Activated naive CD4-positive, alpha-beta T cell treated with anti-CD3 and anti-CD28 coated beads, Interleukin-2, amount 50 U/mL, for 16 hours (primary cell): ENCODE measurements at places on chromosomes 1 and 21.
A peak's percentile ranks its signal among the peaks of the same experiment; 100 is the strongest.

DNA sequence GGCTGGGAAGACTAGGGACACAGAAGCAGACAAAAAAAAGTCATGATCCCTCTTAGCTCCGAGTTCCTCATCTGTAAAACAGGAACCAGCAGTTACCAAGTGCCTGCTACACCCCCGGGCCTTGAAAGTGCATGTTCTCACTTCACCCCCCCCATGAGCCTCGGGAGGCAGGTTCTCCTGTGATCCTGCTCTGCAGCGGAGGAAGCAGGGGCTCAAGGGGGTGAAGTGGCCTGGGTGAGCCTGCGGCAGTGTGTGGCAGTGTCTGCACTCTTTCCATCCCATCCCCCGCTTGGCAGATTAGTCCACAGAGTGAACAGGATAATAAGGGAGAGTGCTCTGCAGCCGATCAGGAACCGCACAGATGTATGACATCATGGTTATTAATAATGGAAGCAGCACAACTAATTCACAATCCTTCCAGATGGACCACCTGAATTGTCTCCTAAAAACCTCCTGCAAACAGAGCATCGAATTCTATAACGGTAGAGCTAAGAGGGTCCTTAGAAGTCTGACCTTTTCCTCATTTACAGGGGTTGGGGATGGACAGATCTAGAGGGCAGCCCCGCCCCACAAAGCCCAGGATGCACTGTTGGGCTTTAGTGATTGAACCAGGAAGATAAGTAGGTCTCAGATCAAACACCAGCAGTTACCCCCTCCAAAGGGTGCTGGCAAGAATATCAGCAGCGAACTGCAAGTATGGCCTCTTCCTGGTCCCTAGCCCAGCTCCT is 174.1 kb upstream of the EDN2 start:
- DNase-seq = no peak

DNA sequence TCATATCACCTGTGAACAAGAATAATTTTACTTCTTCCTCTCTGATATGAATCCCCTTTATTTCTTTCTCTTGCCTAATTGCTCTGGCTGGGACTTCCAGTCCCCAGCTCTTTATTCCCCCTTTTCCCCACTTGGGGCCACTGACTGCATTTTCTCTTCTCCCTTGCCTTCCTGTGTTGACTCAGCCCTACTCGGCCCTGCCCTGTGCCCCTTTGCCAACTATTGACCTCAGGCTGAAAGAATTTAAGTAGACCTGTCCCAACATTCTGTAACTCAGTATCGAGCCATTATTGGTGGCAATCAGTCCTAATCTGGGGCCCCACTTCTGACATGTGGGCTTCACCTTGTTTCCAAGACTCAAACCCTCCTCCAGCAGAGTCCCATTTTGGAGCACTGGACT is 60.6 kb upstream of the STUM start:
- no peak for DNase-seq

DNA sequence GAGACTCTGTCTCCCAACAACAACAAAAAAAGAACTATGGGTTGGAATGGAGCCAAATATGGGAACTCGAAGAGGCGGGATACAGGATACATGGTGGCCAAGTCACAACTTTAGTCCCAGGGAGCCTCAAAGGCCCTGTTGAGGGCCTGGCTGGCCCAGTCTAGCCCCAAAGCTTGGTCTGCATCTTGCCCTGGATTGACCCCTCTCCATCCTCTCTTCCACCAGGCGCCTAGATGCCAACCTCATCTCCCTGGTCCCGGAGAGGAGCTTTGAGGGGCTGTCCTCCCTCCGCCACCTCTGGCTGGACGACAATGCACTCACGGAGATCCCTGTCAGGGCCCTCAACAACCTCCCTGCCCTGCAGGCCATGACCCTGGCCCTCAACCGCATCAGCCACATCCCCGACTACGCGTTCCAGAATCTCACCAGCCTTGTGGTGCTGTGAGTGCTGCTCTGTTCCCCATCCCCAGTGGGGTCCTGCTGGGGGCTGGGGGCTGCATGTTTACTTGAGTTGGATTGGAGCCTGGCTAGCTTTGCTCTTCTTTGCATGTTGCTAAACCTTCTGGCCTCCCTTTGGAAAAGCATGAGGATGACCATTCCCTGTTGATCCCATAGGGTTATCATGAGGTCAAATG is 65.5 kb downstream of the UBE2T start:
- DNase-seq = no peak

DNA sequence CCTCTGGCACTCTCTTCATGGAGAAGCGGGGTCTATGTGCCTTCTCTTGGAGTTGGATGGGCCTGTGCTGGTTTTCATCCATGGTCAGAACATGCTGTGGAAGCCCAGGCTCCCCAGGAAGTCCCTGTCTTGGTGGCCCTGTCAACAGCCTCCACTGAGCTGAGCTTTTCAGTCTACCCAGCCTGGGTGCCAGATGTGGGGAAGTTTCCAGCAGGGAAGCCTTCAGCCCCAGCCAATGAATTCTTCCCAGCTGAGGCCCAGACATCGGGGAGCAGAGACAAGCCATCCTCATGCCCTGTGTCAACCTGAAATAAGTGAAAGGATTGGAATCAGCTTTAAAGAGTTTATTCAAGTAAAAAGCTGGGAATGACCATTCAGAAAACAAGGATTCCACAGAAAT is 75.1 kb upstream of the PGBD5 start:
- DNase-seq = no peak

DNA sequence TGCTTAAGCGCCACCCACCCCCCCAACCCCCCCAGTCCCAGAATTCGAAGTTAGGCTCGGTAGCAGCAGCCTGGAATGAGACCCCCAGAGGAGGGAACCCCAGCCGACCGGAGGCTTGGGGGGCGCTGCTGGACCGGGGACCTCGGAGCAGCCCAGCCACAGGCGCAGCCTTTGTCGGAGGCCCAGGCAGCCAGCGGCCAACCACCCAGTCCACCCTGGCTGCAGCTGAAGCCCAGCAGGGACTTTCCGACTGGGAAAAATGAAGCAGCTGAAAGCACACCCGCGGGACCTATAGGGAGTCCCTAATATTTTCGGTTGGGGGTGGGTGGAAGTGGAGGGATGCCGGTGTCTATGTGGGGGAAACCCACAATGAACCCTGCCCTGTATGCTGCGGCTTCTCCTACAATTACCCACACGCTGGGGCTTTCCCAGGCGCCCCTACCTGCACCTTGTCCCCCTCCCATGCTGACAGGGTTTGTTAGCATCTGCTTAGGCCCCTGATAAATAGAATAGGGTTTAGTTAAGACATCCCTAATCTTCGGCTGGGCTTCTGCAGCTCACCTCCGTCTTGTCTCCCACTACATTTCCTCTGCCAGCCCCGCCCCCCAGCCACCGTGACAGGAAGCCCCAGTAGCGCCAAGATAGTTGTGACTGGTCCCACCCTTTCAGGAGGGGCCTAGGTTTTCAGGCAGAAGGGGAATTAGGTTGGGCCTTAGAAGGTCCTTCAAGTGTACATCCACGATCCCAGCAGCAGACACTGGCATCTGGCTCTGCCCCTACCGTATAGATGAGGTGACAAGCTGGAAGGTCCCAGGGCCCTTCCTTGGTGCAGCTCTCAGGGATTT is 838 bp downstream of the CCDC28B start:
- DNase-seq = peak; percentile 76

- no peak for DNase-seq
These were observed 3.8 kb upstream of the EPB41 start for GRCh38 chr1:28910379-28911115.

DNA sequence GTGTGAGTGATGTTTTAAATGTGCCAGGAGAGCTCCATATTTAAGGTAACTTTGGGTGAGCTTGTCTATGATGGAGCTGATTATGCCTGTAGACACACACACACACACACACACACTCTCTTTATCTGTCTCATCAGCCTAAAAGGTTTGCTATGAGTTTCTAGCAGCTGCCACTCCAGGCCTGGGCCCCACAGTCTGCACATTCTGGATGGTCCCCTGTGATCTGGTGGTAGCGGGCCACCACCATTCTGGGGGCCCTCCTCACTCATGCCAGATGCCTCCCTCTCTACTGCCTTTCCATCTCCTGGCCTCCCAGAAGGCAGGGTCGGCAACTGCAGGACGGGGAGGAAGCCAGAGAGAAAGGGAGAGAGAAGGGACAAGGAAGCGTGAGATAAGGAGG is 129.2 kb upstream of the TNR start:
- no peak for DNase-seq

GRCh38 chr1:39113109-39113743 is 87.1 kb downstream of the NDUFS5 start:
- DNase-seq = no peak

GRCh38 chr1:100643471-100644196 is 75.9 kb upstream of the VCAM1 start:
- DNase-seq = no peak

- DNase-seq = no peak
These were observed 65.1 kb upstream of the JUN start for GRCh38 chr1:58848818-58849411.

- DNase-seq = no peak
These were observed 41.8 kb upstream of the POU3F1 start for GRCh38 chr1:38088366-38088765.

DNA sequence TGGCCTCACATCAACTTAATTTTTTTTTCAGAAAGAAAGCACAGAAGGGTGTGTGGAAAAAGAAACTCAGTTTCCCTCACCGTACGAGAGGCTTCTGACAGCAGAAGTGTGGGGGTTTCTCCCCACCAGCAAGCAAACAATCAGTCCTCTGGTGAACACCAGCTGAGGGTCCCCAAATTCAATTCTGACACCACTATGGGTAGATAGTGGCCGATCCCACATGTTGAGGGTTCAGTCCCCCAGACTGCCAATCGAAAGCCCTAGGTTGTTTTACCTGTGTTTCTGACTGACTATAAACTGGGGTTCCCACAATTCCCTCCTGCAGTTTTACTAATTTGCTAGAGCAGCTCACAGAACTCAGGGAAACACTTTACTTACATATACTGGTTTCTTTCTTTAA is 2.1 kb downstream of the IFI6 start:
- DNase-seq = no peak

DNA sequence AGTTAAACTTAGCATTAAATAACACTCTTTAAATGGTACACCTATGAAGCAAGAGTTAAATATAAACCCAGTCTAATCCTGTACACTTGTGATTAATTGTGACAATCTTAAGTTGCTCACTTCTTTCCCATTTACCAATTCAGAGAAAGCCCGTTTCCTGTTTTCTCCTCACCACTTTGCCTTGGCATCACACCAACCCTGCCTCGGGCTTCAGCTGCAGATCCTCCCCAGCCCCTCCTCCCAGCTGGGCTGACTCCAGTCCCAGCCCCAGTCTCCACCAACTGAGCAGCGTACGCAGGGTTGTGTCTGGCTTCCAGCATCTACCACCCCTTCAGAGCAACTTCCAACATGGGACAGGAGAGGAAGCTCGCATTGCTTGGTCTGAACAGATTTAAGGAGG is 4.1 kb downstream of the PYCR2 start:
- DNase-seq = no peak

GRCh38 chr1:176735201-176735600 is 272.2 kb downstream of the PAPPA2 start:
- no peak for DNase-seq

DNA sequence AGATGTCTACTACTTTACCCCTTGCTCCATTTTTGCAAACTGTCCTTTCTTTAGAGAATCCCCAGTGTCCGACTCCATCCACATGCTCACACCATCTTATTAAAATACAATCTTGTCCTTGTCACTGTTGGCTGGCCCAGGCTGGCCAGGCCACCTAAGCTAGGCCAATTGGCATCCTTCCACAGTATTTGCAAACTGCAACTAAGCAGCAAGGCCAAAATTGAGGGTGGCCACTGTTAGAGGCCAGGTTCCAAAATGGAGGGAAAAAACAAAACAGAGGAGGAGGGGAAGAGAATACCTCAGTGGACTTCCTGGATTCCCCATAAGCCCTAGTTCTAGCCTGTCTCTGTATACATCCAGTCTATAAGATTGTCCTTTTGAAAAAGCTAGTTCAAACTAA is 4.3 kb downstream of the FAM89A start:
- no peak for DNase-seq

- no peak for DNase-seq
These were observed 1.8 kb upstream of the WNT3A start for GRCh38 chr1:228004856-228005462.

- peak; percentile 72 for DNase-seq
These were observed 40.0 kb upstream of the MAGOH start for GRCh38 chr1:53278298-53278725.

DNA sequence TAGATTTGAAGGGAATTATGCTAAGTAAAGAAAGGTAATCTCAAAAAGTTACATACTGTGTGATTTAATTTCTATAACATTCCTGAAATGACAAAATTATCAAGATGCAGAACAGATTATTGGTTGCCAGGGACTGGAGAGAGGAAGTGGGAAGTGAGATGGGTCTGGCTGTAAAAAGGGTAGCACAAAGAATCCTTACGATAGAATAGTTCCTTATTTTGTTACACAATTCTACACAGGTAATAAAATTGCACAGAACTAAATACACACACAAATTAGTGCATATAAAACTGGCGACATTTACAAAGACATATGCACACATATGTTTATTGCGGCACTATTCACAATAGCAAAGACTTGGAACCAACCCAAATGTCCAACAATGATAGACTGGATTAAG is 33.5 kb downstream of the ZNF684 start:
- no peak for DNase-seq

GRCh38 chr21:45076245-45076711 is 1.9 kb downstream of the ADARB1 start:
- DNase-seq = no peak

DNA sequence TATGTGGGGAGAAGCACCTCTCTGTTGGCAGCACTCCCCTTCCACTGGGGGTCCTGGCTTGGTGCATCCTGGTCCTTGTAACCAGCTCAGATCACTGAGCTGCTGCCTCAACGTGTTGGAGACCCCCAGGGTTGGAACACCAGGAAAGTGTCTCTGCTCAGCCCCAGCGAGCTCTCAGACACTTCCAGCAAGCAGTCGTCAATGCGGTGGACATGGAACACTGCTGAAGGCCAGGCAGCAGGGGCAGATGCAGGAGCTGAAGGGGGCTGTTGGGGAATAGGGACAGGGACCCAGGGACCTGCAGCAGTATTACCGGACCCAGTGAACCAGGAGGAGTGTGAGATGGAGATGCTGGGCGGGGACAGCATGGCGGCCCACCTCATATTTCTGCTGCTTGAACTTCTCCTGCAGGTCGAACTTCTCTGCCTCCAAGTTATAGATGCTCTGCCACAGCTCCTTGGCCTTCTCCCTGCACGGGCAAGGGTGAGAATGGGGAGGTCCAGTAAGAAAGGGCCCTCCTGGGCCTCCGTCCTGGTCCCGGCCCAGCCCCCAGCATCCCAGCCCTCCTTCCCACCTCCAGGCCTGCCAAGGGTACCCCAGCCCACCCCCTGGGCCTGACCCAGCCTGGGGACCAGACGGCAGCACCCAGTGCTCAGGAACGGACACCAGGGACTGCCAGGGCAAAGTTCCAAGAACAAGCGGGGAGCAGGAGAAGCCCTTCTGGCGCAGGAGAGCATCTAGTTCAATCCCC is 16.4 kb downstream of the TNNT2 start:
- DNase-seq = no peak

DNA sequence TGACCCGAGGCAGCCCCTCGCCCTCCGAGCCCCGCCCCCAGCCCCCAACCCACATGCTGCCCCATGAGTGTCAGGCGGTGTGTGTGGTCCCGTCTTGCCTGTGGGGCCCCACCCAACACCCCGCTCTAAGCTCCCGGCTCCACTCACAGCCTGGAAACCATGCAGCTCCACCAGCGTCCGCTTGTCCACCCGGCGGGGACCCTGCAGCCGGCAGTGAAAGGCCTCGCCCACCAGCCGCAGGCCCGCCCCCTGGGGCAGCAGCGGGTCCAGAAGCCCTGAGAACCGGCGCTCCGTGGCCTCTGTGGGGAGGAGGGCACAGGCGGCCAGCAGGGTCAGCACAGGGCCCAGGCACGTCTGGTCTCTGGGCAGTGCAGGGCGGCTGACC is 2.7 kb downstream of the C1QTNF12 start:
- no peak for DNase-seq

- no peak for DNase-seq
These were observed 1156.3 kb upstream of the B3GALT2 start for GRCh38 chr1:194342484-194343262.
